ENCODE measurements at places on chromosomes 2 and 18. TPM values are rescaled to one million over a fixed set of nuclear protein-coding genes. Genes with fewer than 3 reads are reported as not detected.

PTPN2 gene
- 26.2 TPM for total RNA-seq

DNA sequence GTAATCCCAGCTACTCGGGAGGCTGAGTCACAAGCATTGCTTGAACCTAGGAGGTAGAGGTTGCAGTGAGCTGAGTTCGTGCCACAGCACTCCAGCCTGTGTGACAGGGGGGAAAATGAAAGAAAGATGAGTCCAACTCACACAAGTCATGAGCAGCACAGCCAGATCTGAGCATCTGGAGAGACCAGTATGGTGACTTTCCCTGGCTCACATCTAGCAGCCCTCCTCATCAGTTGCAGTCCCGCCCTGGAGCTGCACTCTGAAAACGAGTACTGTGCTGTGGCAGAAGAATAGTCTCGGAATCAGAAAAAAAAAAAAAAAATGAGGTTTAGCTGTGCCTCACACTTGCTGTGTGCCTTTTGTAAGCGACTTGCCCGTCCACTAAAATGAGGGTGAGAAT lies 74.4 kb upstream of the TRIB2 start:
- DNase-seq, result no peak

DNA sequence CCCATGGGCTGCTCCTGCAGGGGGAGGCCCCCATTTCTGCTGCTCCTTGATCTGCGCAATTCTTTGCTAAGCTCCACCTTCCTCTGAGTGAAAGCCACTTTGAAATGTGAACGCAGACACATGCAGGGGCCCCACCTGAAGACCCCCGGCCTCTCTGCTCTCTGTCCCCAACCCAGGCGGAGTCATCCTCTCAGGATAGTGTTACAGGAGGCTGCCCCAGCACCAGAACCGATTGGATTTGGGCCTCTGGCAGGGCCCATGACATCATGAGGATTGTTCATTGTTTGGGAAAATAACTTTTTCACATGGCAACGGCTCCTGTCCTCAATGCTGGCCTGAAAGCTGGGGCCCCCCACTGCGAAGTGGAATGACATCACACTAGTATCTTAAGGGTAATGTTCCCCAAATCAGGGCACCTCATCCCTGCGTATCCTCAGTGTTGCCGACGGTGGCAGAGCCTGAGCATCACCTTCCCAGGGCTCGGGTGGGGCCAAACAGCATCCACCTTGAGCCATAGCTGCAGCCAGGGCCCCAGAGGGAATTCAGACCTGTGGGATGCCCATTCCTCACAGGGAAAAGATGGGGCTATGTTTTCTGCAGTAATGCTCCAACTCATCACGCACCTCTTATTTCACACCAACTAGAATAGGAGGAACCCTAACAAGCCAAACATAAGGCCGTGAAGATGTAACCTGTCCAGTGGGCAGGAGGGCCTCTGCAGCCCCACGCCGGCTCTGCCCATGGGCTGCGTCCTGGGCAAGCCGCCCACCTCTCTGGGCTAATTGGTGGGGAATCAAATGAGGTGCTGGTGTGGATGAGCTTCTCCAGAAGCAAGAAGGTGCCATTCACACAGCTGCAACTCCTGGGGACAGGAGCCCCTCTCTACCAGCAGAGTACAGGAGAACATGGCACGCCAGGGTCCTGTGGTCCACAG lies 2.7 kb upstream of the ERFE start:
- DNase-seq, result no peak

WDR35 gene
- 4.4 TPM for total RNA-seq

FIGN gene
- 2.1 TPM for total RNA-seq
